ENCODE measurements at places on chromosomes 3 and 15. TPM values are rescaled to one million over a fixed set of nuclear protein-coding genes. Genes with fewer than 3 reads are reported as not detected.

The PLS1 gene
- total RNA-seq, result 83.5 TPM

The HRG gene
- total RNA-seq, result not detected

The UACA gene
- total RNA-seq, result 48.0 TPM

The MUC13 gene
- total RNA-seq, result not detected

The CD96 gene
- 0.05 TPM for total RNA-seq

The SLC22A14 gene
- not detected for total RNA-seq

The SLC28A1 gene
- total RNA-seq, result not detected

Measured in renal cortical epithelial cell (primary cell).